ENCODE measurements at places on chromosomes 3 and 15. TPM values are rescaled to one million over a fixed set of nuclear protein-coding genes. Genes with fewer than 3 reads are reported as not detected.

Gene GUCA1C
- total RNA-seq: not detected

Gene FSIP1
- total RNA-seq: 0.54 TPM

Gene MUC20
- total RNA-seq: 6.2 TPM

Gene FURIN
- 98.3 TPM for total RNA-seq

Gene SOX2
- total RNA-seq: 5.2 TPM

Gene TEX9
- 2.4 TPM for total RNA-seq

Gene GREM1
- 294 TPM for total RNA-seq

Gene SEMA3G
- total RNA-seq: not detected

Gene CKMT1B
- total RNA-seq: not detected

Gene ZNF80
- not detected for total RNA-seq

Gene TUSC7
- total RNA-seq: not detected

Gene GOLGA8S
- total RNA-seq: 0.44 TPM

Gene C3orf85
- total RNA-seq: not detected

Gene AGBL1
- total RNA-seq: not detected

Gene P2RY14
- total RNA-seq: not detected

Gene IL17RB
- 0.24 TPM for total RNA-seq

Measured in osteocyte (in vitro differentiated cells).